Stimulated activated CD4-positive, alpha-beta T cell treated with anti-CD3 and anti-CD28 coated beads, TNF-alpha, amount 100 ng/mL, for 1 hour (primary cell): ENCODE measurements at places on chromosomes 5 and 9.

DNA sequence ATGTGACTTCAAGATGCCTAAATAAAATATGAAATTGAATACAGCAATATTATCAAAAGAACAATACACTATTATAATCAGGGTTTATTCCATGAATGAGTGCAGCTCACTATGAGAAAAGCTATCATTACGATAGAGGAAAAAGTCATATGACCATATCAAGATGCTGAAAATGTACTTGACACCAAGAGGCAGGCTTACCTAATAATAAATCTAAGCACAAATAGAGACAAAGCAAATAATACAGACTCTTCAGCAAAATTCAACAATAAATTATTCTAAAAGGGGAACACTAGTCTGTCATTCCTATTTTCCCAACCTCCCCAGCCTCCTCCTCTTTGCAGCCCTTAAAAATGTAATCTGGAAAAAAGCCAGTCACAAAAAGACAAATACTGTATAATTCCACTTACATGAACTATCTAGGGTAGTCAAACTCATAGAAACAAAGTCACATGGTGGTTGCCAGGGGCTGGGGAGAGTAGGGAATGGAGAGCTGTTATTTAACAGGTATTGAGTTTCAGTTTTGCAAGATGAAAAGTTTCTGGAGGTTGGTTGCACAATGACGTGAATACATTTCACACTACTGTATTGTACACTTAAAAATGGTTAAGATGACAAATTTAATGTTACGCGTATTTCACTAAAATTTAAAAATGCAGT is 148.4 kb downstream of the NFIB start:
- DNase-seq = no peak

- no peak for DNase-seq
These were observed 966.5 kb upstream of the TYRP1 start for GRCh38 chr9:11726659-11727058.

GRCh38 chr9:3516667-3517330 is 9.0 kb downstream of the RFX3 start:
- DNase-seq = no peak

DNA sequence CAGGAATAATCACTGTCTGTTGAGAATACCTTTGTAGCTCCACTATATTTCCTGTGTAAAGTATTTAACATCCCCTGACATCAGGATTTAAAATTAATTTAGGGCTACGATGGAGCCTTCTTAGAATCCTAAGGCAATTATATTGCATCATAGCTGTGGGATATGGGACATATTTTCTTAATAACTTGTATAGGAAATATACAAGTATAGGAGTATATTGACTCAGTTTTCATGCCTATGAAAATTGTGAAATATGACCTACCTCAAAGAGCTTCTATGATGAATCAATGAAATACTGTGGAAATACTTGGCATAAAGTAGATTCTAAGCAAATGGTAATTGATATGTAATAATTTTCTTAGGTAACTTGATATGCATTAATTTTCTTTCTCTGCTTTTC is 221.0 kb upstream of the KLF4 start:
- DNase-seq = no peak
